Stimulated activated CD8-positive, alpha-beta memory T cell treated with anti-CD3 and anti-CD28 coated beads, Interleukin-7, amount 100 ng/mL, for 1 hour (primary cell): ENCODE measurements at places on chromosomes 7 and 10.

- DNase-seq = no peak
Observed at GRCh38 chr7:132519936-132520335, 56.3 kb downstream of the PLXNA4 start.

DNA sequence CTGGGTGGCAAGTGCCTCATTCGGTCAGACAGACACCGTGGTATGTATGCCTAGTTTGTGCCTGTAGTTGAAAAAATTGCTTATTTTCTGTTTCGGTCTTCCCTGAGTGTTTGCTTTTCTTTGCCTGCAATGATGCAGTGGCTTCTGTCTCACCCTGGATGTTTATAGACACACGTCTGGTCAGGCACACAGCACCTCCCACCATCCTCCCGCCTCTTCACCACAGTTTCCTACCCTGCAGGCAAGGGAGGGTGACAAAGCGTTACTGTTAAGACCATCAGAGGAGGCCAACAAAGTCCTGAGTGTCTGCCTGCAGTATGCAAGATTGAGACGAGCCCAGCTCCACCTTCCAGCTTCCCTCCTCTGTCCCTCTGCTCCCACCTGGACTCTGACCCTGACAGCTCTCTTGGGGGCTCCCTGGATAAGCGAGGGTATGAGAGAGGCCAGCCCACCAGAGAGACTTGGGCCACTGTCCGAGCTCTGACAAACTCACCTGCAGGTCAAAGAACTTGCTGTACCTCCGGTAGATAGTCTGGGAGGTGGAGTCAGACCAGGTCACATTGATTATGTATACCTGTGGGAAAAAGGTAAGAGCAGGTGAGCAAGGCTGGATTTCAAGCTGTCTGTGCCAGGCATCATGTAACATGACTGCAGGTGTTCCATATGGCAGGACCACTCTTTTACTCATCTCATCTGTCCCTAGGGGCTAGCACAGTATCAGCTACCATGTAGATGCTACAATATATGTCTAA lies 54.4 kb downstream of the SH3PXD2A start:
- peak; percentile 14 for DNase-seq

DNA sequence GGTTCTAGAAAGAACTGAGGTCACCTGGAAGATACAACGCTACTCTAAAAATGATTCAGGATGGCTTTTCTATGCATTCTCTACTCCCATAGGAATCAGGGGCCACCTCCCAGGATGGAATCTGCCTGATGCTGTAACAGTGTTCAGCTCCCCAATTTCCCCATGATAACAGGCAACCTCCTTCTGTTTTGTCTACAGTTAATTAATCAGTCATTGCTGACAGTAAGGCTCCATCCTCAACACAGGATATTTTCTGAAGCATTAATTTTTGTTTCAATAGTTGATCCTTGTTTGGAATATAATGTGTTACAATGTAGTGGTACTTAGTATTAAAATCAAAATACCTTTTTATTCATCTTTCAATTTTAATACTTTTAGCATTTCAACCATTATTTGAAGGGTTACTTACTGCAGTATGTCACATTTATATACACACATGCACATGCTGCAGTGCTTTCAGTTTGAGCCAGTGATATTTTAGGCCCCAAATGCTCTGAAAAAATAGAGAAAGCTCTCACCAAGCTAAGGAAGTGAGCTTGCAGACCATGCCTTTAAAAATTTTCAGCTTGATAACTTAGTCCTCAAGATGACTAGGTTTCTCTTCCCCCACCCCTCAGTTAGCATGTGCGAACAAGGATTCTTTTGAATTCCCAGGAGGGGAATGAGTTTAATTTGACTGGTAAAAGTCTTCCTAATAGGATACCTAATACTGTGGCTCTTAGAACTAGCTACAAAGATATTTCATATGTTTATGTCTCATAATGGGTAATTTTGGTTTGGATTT lies 592 bp upstream of the PIK3CG start:
- no peak for DNase-seq

- no peak for DNase-seq
Observed at GRCh38 chr10:31095677-31096560, 64.3 kb upstream of the ZNF438 start.

- no peak for DNase-seq
Observed at GRCh38 chr7:33477719-33478480, 348.5 kb downstream of the BBS9 start.

DNA sequence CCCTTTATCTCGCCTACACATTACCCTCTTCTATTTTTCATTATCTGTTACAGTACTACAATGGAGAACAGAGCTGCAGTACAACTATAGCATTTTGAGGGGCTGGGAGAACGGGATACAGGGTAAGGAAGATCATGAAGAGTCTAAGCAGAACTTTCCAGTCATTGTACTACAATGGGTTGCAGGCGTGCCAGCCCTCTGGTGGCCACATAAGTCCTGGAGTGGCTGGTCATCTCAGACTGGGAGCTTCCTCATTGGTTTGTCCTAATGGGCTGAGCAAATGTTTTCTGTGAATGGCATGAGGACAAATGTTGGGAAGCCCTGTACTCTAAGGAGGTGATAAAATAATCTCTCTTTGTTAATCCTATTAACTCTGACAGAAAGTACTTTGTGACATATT lies 33.0 kb downstream of the TMEM106B start:
- DNase-seq = no peak

DNA sequence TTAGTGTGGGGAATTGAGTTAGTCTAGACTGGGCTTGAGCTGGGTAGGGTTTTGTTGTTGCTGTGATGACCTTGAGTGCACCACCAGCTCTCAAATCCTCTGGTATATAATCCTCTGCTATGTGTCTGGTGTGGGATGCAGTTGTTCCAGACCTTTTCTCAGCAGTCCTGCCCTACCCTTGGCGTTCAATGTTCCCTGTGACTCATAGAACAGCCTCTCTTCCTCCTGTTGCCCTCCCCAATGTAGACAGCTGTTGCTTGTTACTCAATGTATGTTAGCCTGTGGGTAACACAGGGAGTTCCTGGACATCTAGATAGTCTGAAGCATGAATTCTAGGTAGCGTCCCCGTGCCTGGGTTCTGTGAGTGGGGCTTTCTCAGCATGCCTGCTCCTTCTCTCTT lies 19.8 kb downstream of the ACBD7 start:
- DNase-seq = no peak

DNA sequence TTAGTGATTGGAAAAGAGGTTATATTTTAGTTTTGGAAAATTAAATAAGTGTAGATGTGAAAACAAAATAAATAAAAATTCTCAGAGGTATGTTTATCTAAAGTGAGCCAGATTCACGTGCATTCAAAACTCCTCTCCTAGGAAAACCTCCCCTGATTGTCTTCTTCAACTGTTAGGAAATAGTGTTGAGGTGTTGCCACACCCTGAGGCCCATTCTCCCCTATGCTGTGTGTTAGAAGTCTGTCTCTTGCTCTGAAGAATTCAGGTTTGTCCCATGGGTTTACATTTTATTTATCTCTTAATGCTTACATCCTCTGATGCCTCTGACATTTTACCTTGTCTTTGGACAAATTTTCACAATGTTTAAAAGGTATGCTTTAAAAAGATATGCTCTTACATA lies 40.3 kb downstream of the PTPRE start:
- DNase-seq = no peak

- DNase-seq = no peak
Observed at GRCh38 chr10:69315610-69316312, 37.5 kb downstream of the HK1 start.

- DNase-seq = no peak
Observed at GRCh38 chr7:90816511-90817142, 220.5 kb downstream of the CDK14 start.

DNA sequence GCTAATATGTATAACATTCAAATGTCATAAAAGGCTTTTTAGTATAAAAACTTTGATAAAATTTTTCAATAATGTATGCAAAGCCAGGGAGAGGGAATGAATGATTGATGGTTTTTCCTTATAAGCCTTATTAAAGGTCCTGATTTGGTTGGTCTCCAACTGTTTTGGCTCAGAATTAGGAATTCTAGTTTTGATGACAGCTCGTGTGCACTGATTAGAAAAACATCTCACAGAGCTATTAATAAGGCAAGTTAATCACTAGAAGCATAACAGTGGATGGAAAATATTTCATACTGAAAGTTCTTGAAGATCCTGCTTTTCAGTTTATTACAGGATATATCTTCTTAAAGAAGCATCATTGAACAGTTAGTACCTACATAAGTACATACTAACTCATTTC lies 114.9 kb upstream of the NOBOX start:
- no peak for DNase-seq

DNA sequence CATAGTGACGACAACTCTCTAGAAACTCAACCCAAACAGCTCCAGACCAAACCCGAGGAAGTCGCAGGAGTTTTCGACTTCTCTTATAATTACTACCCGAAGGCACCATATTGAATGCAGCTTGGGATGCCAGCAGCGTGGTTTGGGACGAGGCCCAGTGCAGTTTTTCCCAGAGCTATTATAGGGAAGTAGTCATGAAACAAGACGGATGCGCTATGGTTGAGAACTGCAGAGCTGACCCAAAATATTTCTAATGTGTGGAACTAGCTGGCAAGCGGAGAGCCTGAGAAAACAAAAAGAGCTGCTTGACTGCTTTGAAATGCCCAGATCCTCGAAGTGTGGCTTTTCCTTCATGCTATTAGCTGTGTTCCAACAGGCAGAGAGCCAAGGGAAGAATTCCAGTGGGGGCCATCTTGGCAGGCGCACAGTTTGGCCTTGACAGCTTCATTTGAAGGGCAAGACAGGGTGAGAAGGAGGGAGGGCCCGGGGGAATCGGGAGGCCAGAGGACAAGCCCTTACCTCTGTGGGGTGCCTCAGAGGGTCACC lies 122.7 kb downstream of the CUL2 start:
- DNase-seq = no peak

GRCh38 chr7:118057404-118057803 lies 126.6 kb upstream of the LSM8 start:
- DNase-seq = no peak

- no peak for DNase-seq
Observed at GRCh38 chr10:7275761-7276440, 134.9 kb downstream of the SFMBT2 start.

- DNase-seq = no peak
Observed at GRCh38 chr7:102454468-102454867, 10.2 kb downstream of the ALKBH4 start.

DNA sequence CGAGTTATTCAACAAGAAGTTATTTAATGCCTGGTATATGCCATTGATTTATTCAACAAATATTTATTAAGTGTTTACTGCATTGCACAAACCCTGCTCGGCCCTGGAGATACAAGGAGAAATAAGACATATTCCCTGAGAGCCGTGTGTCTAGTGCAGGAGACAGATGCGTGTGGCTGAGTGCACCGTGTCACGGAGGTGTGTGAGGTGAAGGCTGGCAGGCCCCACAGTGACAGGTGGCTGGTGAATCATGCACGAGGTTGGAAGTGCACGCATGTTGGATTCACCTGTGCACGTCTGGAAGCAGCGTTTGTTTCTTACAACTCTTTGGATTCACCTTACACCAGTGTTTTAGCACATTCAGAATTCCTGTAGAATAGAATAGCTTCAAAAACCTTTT lies 136.6 kb upstream of the SHH start:
- no peak for DNase-seq

DNA sequence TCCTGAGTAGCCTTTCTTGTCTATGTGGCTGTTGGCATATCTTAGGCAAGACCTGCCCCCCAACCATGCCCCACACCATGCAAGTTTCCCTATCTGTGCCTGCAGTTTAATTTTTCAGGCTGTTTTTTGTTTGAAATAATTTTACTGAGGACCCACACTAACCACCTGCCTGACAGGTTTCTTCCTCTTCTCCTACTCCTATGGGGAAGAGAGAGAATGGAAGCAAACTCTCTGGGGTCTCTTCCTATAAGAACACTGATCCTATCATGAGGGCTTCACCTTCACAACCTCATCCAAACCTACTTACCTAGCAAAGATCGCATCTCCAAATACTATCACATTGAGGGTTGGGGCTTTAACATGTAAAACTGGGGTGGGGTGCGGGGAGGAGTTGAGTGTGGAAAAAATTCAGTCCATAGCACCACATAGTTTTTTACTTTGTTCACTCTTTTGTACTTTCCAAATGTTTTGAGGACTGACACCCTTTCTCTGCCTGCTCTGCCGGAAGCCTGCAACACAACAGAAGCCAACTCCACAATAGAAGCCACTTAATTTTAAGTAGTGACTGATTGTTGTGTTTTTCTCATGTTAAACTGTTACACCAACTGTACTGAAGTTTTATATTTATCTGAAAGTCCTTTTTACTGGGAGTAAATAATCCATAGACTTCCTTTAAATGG lies 67.2 kb upstream of the CSTF2T start:
- no peak for DNase-seq

DNA sequence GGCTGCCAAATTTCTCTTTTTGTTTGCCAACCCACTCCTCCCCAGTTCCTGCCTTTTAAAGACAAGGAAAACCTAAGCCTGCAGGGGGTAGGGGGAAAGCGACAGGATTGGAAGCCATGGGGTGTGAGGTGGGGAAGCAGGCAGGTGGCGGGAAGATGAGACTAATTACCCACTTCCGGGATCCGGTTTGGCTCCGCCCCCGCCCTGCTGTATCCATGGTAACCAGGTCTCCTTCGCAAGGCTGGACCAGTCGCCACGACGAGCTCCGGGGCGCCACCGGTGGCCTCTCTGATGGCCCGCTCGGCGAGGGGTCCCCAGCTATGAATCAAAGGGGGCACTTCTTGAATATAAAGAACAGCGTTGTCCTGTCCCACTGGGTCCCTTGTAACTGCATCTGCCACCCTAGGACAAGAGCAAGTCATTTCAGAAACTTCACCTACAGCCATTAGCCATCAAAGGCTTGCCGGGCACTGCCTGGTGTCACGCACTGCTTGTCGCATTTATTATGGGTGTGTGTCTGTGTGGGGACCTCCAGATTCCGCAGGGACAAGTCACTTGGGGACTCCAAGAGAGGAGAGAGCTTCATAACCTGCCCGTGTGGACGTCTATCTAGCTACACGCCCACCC lies 55.4 kb upstream of the LMTK2 start:
- peak; percentile 9 for DNase-seq

GRCh38 chr10:48473704-48474103 lies 131.2 kb downstream of the ARHGAP22 start:
- no peak for DNase-seq

- no peak for DNase-seq
Observed at GRCh38 chr7:29573567-29573966, 9.9 kb downstream of the PRR15 start.

- no peak for DNase-seq
Observed at GRCh38 chr7:95334447-95334846, 10.1 kb upstream of the PON1 start.

DNA sequence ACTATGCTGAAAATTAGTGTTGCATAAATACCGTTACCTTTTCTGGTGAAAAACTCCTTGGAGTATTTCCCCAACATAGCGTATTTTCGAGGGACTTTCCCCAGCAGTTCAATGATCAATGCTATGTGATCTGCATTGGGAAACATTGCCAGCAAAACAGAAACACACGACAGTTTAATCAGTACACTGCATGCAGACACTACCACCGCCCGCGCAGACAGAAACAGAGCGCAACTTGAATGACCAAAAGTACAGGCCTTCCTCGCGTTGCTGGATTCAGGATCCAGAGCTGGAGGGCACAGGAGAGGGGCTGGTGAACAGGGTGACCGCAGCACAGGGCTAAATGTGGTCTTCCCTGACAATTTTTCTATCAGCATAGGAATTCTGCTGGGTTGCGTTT lies 111.7 kb downstream of the KMT2E start:
- DNase-seq = no peak

GRCh38 chr7:29494350-29494749 lies 69.3 kb upstream of the PRR15 start:
- DNase-seq = no peak
